ENCODE measurements at places on chromosomes 5 and 9. TPM values are rescaled to one million over a fixed set of nuclear protein-coding genes. Genes with fewer than 3 reads are reported as not detected.

GRCh38 chr5:80122579-80122978 is 87.4 kb downstream of the THBS4 start:
- DNase-seq: no peak

DNA sequence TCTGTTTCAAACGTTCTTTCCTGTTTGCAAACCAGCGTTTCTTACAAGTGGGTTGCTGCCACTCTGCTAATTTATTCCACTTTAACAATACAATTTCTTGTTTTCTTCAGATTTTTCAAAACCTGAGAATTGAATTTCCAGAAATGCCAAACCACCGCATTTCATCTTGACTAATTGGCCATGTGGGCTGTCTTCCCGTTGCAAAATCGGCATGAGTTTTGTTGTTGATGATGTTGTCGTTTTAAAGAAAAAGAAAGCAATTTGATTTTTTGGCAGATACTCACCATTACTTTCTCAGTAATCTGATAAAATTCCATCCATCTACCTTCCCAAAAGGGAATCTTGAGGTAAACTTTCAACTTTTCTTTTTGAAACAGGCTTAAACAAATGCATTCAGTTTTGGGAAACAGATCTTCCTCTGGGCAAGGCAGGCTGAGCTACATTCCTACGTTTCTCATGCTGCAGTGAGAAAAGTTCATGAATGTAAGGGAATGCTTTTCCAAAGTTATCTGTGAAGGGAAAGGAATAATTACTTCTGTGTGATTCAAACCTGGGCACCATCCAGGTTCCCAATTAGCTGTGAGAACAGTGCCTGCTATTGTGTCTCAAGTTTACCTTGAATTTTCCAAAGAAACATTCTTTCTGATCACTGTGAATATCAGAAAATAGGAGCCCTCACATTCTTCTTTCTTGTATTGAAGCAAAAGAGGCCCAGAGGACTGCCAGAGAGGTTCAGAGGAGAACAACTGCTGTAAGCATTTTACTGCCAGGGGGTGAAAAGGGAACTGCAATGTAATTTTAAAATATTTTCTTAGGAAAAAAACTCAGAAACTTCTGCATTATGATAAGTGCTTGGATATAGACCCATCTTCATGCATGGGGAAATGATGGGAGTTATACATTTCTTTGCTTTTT is 100.7 kb upstream of the TUT7 start:
- no peak for DNase-seq

GRCh38 chr5:111075520-111075919 is 4.0 kb downstream of the TSLP start:
- peak; percentile 72 for DNase-seq

DNA sequence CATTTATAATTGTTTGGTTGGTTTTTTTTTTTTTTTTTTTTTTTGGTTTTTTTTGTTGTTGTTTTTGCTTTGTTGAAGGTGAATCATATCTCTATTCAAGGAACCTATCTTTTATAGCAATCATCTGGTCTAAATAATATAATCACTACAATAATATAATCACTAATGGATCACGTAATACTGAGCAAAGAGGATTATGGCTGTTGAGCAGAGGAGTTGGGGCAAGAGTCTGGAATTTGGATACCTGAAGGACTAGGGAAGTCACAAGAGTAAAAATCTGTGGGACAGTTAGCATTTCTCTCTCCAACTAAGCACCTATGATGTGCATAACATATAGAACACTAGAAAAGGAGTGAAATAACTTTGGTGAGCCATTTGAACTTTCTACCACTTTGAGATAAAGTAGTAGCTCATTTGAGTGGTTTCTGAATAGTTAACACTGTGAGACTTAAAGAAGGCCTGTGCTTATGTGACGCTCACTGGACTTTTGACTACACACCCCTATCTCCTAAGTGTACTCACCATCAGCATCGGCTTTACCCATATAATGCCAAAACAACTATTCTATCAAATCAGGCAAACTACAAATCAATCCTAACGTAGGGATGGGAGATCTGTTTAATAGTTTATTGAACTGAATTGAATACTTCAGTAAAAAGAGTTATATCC is 564.9 kb upstream of the TUSC1 start:
- no peak for DNase-seq

- DNase-seq: no peak
These were observed 18.4 kb downstream of the F2RL2 start for GRCh38 chr5:76604838-76605237.

DNA sequence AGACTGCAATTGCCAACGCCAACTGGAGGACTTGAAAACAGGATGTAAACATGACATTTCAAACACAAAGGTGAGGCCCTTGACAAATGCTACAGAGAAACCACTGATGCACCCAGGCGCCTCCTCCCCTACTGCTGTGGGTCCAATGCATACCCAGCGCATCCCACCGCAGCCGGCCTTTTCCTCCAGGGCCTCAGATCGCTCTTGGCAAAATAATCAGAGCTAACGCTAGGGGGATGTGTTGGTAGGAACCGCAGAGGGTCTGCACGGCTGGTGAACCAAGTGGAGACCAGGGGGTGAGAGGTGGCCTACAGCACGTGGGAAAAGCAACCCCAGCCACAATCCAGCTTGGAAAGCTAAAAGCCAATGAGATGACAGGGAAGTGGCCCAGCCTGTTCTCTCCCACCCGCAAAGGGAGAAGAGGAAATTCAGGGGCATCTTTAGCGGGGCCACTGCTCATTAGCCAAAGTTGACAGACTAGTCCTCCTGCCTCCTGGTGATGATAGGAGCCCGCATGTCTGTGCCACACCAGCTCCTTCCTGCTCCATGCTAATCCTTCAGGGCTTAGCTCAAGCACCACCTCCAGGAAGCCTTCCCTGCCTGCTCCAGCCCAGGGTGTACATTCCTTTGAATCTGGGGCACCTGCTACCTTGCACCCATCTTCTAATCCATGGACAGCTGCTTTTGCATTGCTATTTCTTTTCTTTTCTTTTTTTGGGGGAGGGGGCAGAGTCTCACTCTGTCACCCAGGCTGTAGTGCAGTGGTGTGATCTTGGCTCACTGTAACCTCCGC is 5.9 kb downstream of the FAM163B start:
- no peak for DNase-seq

The DIPK1B gene
- 3.6 TPM for polyA plus RNA-seq

The SMARCA2 gene
- 53.3 TPM for polyA plus RNA-seq

The CSF2 gene
- not detected for polyA plus RNA-seq
